Cerebellum (tissue), 4 donors: ENCODE measurements at places on chromosomes 11 and 22. TPM values are rescaled to one million over a fixed set of nuclear protein-coding genes. Genes with fewer than 3 reads are reported as not detected.
A peak's percentile ranks its signal among the peaks of the same experiment; 100 is the strongest.

DNA sequence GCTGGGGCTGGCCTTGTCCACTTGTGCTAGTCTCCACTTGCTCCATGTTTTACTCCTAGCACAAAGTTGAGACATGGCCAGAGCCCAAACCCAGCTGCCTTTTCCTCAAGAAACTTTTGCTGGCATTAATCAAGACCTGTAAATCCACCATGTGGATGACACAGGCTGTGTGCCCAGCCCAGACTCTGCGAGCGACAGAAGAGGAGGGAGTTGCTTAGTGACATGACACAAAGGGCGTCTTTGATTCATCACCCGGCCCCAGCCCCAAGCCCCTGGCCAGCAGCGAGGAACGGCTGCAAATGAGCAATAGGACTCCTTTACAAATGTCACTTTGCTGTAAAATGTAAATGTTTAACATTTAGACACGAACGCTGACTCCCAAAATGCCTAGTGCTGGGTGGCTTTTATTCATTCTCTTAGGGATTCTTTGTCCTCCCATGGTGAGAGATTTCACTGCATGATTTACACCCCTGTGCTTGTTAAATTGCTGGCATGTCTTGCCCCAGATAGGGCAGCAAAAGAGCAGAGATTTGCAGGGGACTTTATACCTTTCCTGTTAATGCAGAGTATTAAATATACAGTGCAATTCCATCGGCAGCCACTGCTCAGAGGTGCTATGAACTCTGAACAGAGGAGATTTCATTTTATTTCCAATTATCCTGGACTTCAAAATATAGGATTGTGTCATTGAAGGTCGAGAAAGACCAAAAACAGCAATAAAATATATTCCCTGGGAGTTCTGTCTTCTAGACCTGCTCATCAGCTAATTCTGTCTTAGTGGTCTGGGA is 263.6 kb upstream of the NCAM1 start:
- peak; percentile 11 for DNase-seq

GRCh38 chr22:39925909-39926679 is 25.2 kb downstream of the GRAP2 start:
- DNase-seq: no peak

DNA sequence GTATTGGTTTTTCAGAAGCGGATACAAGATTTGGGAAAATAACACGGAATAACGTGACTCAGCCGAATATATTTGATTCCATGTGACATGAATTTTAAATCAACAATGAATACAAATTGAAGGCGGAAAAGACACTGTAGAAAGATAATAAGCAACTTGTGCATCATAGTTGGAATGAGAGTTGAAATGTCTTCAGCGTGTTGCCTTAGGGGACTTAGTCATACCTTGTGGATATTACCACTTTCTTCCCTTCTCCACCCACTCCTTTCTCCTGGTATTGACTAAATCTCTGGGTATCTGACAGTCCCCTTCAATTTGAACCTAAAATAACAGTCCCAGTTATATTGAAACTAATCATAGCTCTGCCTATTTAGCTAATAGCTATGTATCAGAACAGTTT is 2373.1 kb upstream of the RAG2 start:
- no peak for DNase-seq

GRCh38 chr11:61414547-61414946 is 15.2 kb downstream of the CPSF7 start:
- no peak for DNase-seq

DNA sequence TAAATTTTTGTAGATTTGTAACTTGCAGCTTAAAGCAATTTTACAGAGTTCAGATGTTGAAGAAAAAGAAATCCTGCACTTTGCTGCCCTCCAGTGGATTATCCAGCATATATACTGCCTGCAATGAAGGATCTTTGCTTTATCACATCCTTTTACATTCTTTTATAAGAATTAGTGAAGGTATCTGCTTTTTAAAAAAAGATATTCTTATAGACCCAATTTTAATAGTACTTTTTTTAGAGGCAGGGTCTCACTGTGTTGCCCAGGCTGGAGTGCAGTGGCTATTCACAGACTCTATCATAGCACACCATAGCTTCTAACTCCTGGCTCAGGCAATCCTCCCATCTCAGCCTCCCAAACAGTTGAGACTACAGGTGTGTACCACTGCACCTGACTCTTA is 60.7 kb downstream of the TTC17 start:
- peak; percentile 16 for DNase-seq

- no peak for DNase-seq
Measured at GRCh38 chr11:31487848-31488247, 21.6 kb downstream of the IMMP1L start.

DNA sequence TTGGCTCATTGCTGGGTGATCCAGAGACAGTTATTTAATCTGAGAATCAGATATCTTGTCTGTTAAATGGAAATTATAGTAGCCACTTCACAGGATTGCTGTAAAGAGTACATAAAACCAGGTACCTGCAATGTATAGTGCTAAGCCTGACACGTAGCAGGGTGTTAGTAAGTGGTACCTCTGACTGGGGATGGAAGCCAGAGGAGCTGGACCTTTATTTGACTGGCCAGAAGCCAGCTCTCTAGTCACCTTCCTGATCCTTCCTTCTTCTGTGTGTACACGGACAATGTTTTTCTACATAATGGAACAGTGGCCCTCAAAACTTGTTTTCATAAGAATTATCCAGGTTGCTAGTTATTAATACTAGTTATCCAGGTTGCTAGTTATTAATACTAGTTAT is 25.5 kb upstream of the EHF start:
- no peak for DNase-seq

- no peak for DNase-seq
Measured at GRCh38 chr11:116694815-116695590, 77.8 kb downstream of the BUD13 start.

DNA sequence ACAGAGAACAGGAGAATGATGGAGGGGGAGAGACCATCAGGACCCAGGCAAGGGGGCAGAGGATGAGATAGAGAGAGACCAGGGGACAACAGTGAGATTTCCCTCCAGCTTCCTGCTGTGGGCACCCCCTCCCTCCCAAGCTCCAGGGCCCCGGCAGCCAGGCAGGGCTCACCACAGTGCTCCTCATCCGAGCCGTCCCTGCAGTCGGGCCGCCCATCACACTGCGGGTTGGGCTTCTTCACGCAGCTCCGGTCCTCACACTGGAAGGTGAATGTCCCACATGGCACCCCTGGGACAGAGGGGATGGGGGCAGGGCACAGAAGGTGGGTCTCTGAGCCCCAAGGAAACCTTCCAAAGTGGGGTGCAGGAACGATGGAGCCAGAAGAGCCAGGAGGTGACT is 19.2 kb downstream of the KCTD17 start:
- DNase-seq: no peak

DNA sequence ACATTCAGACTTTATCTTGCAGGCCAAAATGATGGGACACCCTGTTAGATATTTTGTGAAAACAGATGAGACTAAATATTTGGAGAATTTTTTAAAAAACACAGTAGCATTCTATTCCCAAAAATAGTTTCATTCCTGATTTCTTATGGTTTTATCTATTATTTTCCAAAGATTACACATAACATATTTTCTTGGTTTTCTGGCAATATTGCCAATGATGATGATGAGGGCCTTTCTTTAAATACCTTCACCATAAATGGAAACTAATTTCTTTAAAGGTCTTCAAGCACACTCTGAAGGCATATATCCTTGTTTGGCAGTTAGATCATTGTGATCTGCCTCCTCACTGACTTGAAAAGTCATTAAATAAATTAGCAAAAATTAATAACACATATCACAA is 522.3 kb upstream of the LUZP2 start:
- no peak for DNase-seq

- no peak for DNase-seq
Measured at GRCh38 chr11:69891421-69892236, 72.4 kb upstream of the FGF3 start.

Gene TSSK2
- not detected for total RNA-seq

Gene PKDREJ
- under 0.01 TPM for total RNA-seq

Gene C11orf86
- total RNA-seq: not detected

Gene TMPRSS4
- total RNA-seq: not detected

Gene CCDC157
- total RNA-seq: 5.2 TPM

Gene ZW10
- total RNA-seq: 15.0 TPM

Gene OR8D1
- not detected for total RNA-seq

Gene SLC22A9
- total RNA-seq: not detected
